Left ventricle myocardium inferior (tissue), 1 donor: ENCODE measurements at places on chromosomes 7 and 10. TPM values are rescaled to one million over a fixed set of nuclear protein-coding genes. Genes with fewer than 3 reads are reported as not detected.

DNA sequence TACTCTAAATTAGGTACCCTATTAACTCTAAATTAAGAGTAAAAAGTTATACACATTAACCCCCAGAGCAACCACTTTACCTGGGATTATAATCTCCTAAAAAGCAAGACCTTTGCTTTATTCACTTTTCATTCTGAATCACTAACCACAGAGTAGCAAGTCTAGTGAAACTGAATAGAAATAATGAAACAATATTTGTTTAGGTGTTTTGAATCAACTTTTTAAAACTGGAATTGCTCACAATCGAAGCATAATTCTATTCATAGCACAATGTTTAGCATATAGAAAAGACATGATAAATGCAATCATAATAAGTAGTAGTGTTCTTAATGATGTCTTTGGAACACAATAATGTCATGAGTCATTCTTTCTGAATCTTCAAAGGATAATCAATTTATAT is 37.0 kb upstream of the CASD1 start:
- no peaks in the 10 kb centered on the region for H3K36me3 ChIP-seq
- DNase-seq, result no peak
- no peak overlapping the region for H3K4me3 ChIP-seq
- no peak overlapping the region for H3K27ac ChIP-seq
- H3K27me3 ChIP-seq, result peaks cover 12% of the 10 kb centered on the region

DNA sequence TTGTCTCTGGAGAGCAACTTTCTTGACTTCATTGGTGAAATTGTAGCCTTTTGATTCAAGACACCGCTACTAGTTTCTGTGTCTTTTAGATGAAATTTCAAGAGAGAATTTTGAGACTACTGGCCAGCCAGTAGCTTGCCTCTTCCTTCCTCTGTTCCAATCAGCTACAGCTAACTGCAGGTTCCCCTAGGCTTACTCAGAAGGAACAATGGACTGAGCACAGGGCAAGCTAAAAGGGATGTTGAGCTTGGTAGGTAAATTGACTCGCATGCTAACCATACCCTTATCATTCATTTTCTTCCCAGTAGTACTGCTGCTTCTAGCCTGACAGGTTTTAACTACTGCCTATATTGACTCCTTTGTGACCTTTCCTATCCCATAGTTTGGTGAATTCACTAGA is 81.1 kb downstream of the RUNDC3B start:
- peak overlapping the region; percentile 45 for H3K27ac ChIP-seq
- no peaks in the 10 kb centered on the region for H3K4me1 ChIP-seq
- no peaks in the 10 kb centered on the region for H3K27me3 ChIP-seq
- H3K36me3 ChIP-seq, result no peaks in the 10 kb centered on the region
- peak overlapping the region; percentile 25 for H3K4me3 ChIP-seq

GRCh38 chr10:25633542-25633941 is 300.5 kb upstream of the MYO3A start:
- DNase-seq, result no peak
- H3K27me3 ChIP-seq, result peaks cover 3% of the 10 kb centered on the region
- H3K4me3 ChIP-seq, result no peak overlapping the region
- H3K27ac ChIP-seq, result no peak overlapping the region
- no peaks in the 10 kb centered on the region for H3K4me1 ChIP-seq

GRCh38 chr10:121113385-121113696 is 262.2 kb downstream of the WDR11 start:
- peaks cover 34% of the 10 kb centered on the region for H3K27me3 ChIP-seq
- no peak for DNase-seq
- no peaks in the 10 kb centered on the region for H3K36me3 ChIP-seq
- H3K27ac ChIP-seq, result no peak overlapping the region

- peak overlapping the region; percentile 70 for H3K27ac ChIP-seq
- DNase-seq, result no peak
- peak overlapping the region; percentile 45 for H3K4me3 ChIP-seq
- peaks cover 5% of the 10 kb centered on the region for H3K4me1 ChIP-seq
- H3K36me3 ChIP-seq, result no peaks in the 10 kb centered on the region
Measured at GRCh38 chr7:157503229-157503628, 166.4 kb downstream of the DNAJB6 start.

GRCh38 chr7:68507668-68508067 is 1090.6 kb upstream of the AUTS2 start:
- H3K4me1 ChIP-seq, result no peaks in the 10 kb centered on the region
- H3K27ac ChIP-seq, result no peak overlapping the region
- H3K4me3 ChIP-seq, result no peak overlapping the region
- DNase-seq, result no peak
- peaks cover 52% of the 10 kb centered on the region for H3K27me3 ChIP-seq

DNA sequence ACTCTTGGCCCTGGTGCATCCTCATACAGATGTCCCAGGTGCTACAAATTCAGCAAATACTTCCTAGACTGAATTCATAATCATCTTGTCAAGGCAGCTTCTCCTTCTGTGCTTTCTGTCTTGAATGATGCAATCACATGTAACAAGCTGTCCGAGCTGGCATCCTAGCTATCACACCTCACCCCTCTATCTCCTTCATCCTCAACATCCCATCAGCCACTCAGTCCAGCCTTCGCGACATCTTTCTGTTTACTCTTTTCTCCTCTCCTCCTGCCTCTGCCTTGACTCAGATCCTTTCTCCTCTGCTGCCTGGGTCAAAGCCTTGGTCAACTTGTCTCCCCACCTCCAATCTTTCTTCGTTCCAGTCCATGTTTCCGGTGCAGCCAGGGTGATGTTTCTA is 240.4 kb upstream of the CELF2 start:
- DNase-seq, result no peak
- H3K4me3 ChIP-seq, result no peak overlapping the region
- H3K36me3 ChIP-seq, result no peaks in the 10 kb centered on the region

DNA sequence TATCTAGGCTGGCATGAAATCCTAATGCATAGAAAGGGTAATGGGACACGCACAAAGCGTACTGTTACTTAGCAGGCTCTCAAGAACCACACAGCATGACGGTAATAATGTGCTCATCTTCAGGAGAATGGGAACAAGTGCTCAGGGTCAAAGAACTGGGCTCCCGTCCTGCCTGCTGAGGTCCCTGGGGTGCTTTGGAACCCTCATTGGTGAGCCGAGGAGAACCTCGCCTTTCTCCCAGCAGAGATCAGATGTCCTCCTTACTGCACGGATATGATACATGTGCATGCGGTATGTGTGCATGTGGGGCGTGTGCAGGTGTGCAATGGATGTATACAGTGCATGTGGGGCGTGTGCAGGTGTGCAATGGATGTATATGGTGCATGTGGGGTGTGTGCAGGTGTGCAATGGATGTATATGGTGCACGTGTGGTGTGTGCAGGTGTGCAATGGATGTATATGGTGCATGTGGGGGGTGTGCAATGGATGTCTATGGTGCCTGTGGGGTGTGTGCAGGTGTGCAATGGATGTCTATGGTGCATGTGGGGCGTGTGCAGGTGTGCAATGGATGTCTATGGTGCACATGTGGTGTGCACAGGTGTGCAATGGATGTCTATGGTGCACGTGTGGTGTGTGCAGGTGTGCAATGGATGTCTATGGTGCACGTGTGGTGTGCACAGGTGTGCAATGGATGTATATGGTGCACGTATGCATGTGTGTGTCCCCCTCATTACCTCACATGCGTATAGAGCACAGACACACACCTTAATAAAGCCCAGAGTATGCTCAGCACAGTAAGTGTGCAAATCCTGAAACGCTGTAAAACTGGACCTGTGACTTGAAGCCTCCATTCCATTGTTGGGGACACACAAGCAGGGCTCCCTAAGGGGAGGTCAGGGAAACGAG is 336.3 kb downstream of the PTPRN2 start:
- no peaks in the 10 kb centered on the region for H3K4me1 ChIP-seq
- H3K27ac ChIP-seq, result no peak overlapping the region
- no peak for DNase-seq
- no peak overlapping the region for H3K4me3 ChIP-seq
- H3K36me3 ChIP-seq, result no peaks in the 10 kb centered on the region
- peaks cover 7% of the 10 kb centered on the region for H3K27me3 ChIP-seq

- H3K4me1 ChIP-seq, result no peaks in the 10 kb centered on the region
- H3K36me3 ChIP-seq, result no peaks in the 10 kb centered on the region
- H3K4me3 ChIP-seq, result no peak overlapping the region
- no peak for DNase-seq
- H3K27ac ChIP-seq, result no peak overlapping the region
Measured at GRCh38 chr7:42878303-42878702, 33.6 kb downstream of the C7orf25 start.

DNA sequence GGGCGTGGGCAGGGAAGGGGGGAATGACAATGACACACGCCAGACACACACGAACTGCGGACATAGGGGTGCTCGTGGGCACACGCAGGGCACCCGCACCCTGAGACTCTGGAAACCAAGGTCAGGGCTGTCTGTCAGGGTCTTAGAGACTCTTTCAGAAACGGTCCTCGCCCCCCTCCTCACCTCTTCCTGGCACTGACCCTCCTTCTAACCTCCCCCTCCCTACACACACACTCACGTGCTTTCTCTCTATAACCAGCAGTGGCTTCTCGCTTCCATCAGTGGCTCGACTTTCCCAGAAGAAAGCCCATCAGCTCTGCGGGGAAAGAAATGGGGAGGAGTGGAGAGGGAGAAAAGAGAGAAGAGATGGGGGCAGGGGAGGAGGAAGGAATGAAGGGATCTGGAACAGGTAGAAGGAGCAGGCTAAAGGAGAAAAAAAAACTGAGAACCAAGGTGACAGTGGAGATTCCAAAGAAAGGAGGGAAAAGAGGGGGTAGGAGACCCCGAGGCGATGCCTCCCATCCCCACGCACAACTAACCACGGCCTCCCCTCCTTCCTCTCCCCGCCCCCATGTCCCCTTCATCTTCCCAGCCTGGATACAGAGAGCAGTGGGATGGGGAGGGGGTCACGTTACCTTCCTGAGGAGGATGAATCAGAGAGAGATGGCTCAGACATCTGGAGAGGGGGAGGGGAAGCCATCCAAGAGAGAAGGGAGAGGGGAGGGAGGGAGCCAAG is 1.7 kb upstream of the VGF start:
- DNase-seq, result no peak
- H3K27me3 ChIP-seq, result peaks cover 100% of the 10 kb centered on the region
- H3K4me1 ChIP-seq, result peaks cover 53% of the 10 kb centered on the region
- H3K4me3 ChIP-seq, result no peak overlapping the region

DNA sequence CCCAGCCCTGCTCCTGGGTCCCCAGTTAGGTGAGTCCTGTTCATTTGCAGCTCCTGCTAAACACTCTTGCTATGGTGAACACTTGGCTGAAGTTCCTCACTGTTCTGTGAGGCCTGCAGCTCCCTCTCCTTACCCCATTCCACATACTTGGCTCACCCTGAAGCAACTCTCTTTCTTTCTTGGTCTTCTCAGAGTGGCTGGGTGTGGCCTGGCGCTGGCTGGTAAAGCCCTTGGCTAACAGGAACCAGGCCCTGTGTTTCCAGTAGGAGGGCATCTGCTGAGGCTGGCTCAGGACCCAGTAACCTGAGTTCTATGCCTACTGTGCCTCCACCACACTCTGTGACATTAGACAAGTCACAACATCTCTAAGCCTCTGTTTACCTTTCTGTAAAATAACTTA is 53.1 kb upstream of the COL13A1 start:
- peaks cover 33% of the 10 kb centered on the region for H3K27me3 ChIP-seq
- no peaks in the 10 kb centered on the region for H3K36me3 ChIP-seq
- H3K27ac ChIP-seq, result no peak overlapping the region
- H3K4me1 ChIP-seq, result no peaks in the 10 kb centered on the region
- DNase-seq, result no peak

DNA sequence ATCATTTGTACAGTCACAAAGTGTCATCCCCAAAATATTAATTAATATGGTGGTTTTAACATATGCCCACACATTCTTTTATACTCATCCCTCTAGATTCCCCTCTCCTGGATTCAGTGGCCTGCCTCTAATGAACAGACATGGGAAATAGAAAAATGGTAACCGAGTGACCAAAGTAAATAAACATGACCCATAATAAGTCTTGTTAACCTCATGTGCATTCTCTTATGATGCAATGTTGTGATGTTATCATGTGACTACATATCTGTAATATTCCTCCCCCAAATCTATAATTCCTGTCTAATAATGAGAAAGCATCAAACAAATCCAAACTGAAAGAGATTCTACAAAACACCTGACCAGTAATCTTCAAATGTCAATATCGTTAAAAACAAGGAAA is 164.5 kb upstream of the PRSS1 start:
- H3K27me3 ChIP-seq, result peaks cover 8% of the 10 kb centered on the region
- no peaks in the 10 kb centered on the region for H3K36me3 ChIP-seq
- no peak overlapping the region for H3K27ac ChIP-seq
- DNase-seq, result no peak

- no peaks in the 10 kb centered on the region for H3K27me3 ChIP-seq
- H3K4me3 ChIP-seq, result no peak overlapping the region
- H3K27ac ChIP-seq, result no peak overlapping the region
- H3K4me1 ChIP-seq, result peaks cover 26% of the 10 kb centered on the region
- no peaks in the 10 kb centered on the region for H3K36me3 ChIP-seq
Measured at GRCh38 chr10:91571671-91572070, 61.2 kb downstream of the PPP1R3C start.

GRCh38 chr10:78905957-78906308 is 162.8 kb upstream of the ZMIZ1 start:
- DNase-seq, result no peak
- H3K27me3 ChIP-seq, result no peaks in the 10 kb centered on the region
- no peaks in the 10 kb centered on the region for H3K36me3 ChIP-seq
- no peak overlapping the region for H3K27ac ChIP-seq

GRCh38 chr10:22589851-22590514 is 124.4 kb downstream of the PIP4K2A start:
- no peak overlapping the region for H3K4me3 ChIP-seq
- H3K36me3 ChIP-seq, result peaks cover 24% of the 10 kb centered on the region
- no peak overlapping the region for H3K27ac ChIP-seq
- DNase-seq, result no peak

DNA sequence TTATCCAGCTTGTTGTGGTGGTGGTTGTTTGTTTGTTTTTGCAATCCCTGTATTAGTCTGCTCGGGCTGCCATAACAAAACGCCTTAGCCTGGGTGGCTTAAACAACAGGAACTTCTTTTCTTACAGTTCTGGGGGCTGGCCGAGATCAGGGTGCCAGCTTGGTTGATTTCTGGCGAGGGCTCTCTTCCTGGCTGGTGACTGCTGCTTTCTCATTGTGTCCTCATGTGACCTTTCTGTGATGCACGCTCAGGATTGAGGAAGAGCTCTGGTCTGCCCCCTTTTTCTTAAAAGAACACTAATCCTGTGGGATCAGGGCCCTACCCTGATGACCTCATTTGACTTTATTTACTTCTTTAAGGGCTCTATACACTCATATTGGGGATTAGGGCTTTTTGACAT is 107.1 kb upstream of the NRP1 start:
- H3K4me3 ChIP-seq, result no peak overlapping the region
- H3K27me3 ChIP-seq, result no peaks in the 10 kb centered on the region
- DNase-seq, result no peak
- peaks cover 9% of the 10 kb centered on the region for H3K4me1 ChIP-seq
- no peaks in the 10 kb centered on the region for H3K36me3 ChIP-seq

CALY gene
- total RNA-seq, result not detected

CYP2C19 gene
- not detected for total RNA-seq

SUV39H2 gene
- 4.8 TPM for total RNA-seq

GFRA1 gene
- 5.1 TPM for total RNA-seq

SEMA3D gene
- total RNA-seq, result 1.8 TPM

GPR158 gene
- total RNA-seq, result not detected

NOM1 gene
- total RNA-seq, result 10.5 TPM
